ENCODE measurements at places on chromosomes 3 and 15. TPM values are rescaled to one million over a fixed set of nuclear protein-coding genes. Genes with fewer than 3 reads are reported as not detected.

Gene GOLGB1
- 43.7 TPM for polyA plus RNA-seq

DNA sequence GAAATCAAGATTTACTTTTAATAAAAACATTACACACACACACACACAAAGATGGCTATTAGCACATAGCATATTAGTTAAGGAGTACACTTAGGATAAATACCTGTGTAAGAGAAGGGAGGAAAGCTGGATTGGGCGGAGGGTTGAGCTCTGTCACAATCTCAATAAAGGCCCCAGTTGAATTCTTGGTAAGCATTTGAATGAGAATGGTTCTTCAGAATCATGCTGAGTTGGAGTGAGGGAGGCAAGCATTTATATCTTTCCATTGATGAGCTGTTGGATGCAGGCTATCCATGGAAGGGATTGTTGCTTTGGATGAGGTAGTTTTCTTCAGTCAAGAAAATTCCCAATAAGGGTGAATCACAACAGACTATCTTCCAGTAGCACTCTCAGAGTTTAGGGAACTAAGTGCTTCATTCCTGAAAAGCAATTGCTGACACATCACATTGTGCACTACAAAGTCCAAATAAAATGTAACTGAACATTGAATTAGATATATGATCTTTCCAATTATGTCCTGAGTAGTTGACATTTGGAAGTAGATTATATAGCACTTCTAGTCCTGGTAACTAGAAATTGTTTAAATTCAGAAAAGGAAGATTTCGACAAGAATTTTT is 95.7 kb downstream of the SUCNR1 start:
- peak; percentile 70 for DNase-seq

DNA sequence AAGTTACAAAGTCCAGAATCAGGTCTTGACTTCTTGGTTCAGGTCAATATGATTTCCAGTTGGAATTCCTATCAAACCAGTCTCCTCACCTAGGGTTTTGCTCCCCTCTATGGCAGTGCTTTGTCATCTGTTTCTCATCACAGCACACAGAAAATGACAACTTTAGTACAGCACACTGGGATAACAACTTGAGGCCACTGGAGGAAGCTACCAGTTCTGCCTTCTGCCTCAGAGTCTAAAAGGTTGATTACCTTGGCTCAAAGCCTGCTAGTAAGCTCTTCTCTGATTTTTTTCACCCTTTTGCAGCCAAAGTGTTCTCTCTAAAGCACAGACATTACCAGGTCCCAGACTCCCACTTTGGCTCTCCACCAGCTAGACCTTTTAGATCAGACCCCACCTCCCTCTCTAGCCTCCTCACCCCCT is 24.8 kb upstream of the TRIM59 start:
- DNase-seq = no peak

DNA sequence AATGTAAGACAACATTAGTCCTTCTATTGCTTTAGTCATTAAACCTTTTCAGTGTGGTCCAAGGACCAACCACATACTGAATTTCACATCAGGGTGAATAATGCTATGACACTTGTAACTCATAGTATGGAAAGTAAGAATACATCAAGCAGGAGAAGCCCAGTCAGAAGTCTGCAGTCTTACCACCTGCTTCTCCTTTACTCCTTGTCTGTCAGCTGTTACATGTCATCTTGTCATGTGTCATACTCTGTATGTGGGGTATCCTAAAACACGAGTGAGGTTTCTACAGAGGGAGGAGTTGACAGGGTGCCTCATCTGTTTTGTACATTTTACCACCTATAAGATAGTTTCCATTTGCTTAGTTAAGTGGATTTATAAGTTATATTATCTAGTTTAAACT is 32.8 kb upstream of the EID1 start:
- DNase-seq = no peak
